HEK293T (cell line): ENCODE measurements at places on chromosomes 5 and 9.
A peak's percentile ranks its signal among the peaks of the same experiment; 100 is the strongest.

GRCh38 chr5:137096149-137097103 lies 402.7 kb downstream of the SPOCK1 start:
- DNase-seq = no peak

DNA sequence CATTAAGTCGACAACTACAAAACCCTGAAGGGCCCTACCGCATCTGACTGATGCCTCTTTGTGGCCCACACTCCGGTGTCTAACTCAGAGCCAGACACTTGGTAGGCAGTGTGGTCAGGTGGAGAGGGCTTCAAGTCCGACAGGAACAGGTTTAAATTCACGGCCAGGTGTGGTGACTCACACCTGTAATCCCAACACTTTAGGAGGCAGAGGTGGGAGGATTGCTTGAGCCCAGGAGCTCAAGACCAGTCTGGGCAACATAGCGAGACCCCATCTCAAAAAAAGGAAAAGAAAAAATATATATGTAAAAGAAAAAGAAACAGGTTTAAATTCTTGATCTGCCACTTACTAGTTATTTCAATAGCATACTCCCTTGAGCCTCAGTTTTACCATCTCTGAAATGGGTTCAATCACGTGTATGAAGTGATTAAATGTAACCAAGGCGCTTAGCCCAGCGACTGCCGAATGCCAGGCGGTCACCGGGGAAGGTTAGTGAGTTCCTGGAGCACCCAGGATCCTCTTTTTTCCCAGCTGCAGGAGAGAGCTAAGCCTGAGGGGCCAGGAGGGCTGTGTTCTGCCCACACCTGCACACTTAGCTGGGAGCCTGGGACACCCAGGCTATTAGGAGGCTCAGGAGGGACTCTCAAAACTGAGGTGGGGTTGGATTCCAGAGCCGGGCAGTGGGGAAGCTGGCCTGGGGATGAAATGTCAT lies 943 bp downstream of the CLTB start:
- peak; percentile 6 for DNase-seq

- DNase-seq = peak; percentile 50
These were observed 146.4 kb downstream of the HACD4 start for GRCh38 chr9:20884985-20885593.

- DNase-seq = no peak
These were observed 20.5 kb downstream of the SMIM15 start for GRCh38 chr5:61141801-61142200.

- DNase-seq = no peak
These were observed 68.0 kb upstream of the PIP5K1B start for GRCh38 chr9:68637020-68637419.
